HCT116 (cell line): ENCODE measurements at places on chromosomes 11 and 22.

DNA sequence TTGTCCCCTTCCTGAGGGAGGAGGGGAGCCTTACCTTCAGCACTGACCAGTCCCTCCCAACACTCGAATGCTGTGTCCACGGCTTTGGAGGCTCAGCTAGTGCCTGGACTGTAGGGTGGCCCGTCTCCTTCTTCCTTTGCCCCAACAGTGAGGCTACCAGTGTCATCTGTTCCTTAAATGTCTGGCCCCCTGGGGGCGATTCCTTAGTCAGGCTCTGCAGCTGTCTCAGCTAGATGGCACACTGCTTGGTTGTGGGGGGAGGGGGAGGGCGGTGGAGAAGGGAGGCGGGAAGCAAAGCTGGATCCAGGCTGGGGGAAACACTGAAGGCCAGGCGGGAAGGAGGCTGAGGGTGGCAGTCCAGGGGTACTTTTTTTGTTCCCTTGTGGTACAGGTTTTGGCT lies at the start of gene IGSF22:
IGSF22 (minus strand) TSS at position 149 of the 400 bp plus-strand sequence. CDS start 1,952 bp downstream, outside the sequence.
- no peak for DNase-seq

DNA sequence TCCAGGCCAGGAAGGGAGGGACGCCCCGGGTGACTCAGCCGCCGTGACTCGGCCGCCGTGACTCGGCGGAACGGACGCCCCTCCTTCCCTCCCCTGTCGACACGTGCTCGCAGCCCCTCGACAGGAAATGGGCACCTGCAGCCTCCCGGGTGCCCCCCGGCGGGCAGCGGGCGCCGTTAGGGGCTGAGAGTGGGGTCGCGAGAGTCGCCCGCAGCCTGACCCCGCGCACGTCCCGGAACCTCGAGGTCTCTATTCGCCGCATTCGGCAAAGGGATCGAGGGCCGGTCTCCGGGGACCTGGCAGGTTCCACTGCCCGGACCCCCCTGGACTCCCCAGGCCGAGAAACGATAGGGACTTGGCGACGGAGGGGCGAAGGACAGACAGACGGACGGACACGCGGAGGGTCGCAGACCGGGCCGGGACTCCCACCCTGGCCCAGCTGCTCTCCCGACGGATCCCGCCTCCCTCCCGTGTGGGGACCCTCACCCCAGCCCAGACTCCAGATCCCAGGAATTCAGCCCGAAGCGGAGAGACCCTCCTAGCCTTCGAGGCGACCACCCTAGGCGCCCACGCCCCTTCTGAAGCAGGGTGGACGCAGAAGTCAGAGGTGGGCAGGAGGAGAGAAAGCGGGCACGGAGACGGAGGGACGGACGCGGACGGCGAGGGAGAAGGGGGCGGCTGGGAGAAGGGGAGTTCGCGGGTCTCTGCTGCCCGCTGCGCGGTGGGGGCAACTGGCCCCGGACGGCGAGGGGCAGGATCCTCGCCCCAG lies 648 bp downstream of the FOSL1 start:
- no peak for DNase-seq

GRCh38 chr22:22464541-22465054 lies 43.9 kb downstream of the ZNF280B start:
- DNase-seq: no peak

GRCh38 chr22:30291058-30291892 lies 2.0 kb upstream of the CASTOR1 start:
- DNase-seq: no peak
